ENCODE measurements at places on chromosomes 7 and 10.
A peak's percentile ranks its signal among the peaks of the same experiment; 100 is the strongest.

- no peak for DNase-seq
These were observed 133.3 kb upstream of the KIF5B start for GRCh38 chr10:32189400-32190084.

DNA sequence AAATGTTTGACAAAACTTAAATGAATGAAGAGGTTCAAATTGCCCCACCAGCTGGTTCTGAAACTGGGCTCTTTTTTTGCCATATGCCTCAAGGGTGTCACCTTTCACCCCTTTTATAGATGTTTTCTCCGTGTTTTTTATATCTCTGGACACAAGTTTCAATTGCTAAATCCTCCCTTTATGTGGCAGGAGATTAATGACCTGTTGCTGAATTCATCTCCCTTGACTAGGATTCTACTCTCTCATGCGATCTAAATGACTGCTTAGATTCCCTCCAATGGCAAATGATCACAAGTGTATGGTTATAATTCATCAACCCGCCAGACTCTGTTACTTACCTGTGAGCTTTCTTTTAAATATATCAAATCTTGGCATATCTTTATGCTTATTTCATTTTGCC lies 677.0 kb upstream of the POT1 start:
- DNase-seq: no peak

- DNase-seq: no peak
These were observed 578.9 kb downstream of the AUTS2 start for GRCh38 chr7:70177166-70177565.

DNA sequence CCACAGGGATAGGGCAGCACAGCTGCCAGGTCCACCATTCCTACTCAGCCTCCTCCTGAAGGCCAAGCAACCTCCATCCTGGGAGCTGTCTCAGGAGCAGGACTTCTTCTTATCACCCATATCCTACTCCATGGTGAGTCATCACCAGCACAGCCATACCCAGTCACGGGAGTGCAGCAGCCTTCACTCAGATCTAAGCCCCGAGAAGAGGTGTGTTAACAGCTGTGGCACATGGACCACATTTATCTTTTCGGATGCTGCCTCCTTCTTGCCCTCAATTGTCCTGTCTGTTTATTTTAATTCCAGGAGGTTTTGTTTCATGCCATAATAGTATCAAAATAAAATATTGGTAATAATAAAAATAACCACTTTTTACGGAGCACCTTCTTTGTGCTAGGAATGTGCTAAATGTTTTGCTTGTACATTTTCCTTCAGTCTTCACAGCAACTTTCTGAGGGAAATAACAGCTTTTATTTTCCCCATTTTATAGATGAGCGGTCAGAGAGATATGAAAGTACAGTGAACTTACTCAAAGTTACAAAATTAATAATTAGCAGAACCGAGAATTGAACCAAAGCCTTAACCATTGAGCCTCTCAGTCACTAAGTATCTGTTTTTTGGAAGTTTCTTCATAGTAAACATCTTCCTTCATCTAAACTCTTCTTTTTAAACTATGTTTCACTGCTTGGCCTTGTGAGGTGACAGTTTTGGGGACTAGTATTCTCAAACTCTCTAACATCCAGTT lies 2.5 kb upstream of the KEL start:
- no peak for DNase-seq

- DNase-seq: no peak
These were observed 87.8 kb upstream of the DUSP5 start for GRCh38 chr10:110409926-110410325.

GRCh38 chr7:87564296-87564963 lies 36.3 kb downstream of the ABCB1 start:
- peak; percentile 2 for DNase-seq

GRCh38 chr7:25804154-25804553 lies 347.8 kb upstream of the NFE2L3 start:
- DNase-seq: no peak
